LHCN-M2 (cell line): ENCODE measurements at places on chromosomes 6 and 20.

- no peak for DNase-seq
These were observed 15.1 kb upstream of the AFDN start for GRCh38 chr6:167811442-167812087.

DNA sequence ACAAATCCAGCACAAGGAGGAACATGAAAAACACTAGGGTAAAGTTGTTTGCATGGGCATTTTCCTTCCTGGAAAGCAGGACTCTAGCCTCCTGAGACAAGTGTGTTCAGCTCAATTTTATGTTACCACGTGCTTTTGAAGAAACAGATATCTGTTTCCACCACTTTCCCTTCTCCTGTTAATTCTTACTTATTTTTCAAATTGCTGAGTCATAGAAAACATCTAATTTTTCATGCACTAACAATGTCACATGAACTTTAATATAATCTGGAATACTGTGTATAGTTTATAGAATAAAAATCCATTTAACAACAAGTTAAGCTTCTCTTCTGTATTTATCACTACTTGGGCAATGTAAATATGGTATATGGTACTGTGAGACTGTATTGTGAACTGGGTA, 174.2 kb downstream of the ISM1 start:
- DNase-seq = no peak

GRCh38 chr20:52130406-52130805, 61.2 kb downstream of the ZFP64 start:
- no peak for DNase-seq

DNA sequence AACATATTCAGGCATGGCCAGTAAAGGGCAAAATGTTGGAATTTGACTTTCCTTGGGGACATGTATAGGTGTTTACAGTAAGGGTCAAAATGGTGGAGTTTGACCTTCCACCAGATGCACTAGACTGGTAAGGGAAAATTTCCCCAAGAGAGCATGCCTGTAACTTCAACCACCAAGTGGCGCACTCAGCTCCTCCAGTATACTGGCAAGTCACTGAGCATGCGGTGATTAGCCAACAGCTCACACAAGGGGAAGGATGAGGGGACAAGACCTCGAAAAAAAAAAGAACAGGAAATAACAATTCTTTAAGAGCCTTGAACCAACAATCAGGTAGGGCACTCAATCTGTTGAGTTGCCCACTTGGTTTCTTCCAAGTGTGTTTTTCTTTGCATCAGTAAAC, 140.9 kb downstream of the EYS start:
- DNase-seq = no peak

DNA sequence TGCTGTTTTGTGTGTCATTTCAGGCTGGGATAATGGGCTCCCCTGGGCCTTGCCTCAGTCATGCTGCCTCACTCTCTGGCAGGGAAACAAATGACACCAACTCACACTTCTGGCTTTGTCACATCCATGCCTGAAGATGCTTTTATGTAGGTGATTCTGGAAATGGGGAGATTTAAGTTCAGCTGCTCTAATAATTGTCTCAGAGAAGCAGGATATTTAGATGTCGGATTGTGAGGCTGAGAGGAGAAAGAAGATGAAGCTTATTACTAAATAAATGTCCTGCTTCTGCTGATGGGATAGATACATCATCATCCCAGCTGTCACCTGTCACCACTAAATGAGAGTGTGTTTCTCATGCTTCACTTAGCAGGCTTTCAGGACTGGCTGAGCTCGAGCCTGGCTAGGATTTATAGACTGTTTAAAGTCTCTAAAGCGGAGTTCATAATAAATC, 480.2 kb upstream of the SPTLC3 start:
- no peak for DNase-seq
